Activated naive CD8-positive, alpha-beta T cell treated with anti-CD3 and anti-CD28 coated beads for 36 hours (primary cell): ENCODE measurements at places on chromosomes 1 and 21. TPM values are rescaled to one million over a fixed set of nuclear protein-coding genes. Genes with fewer than 3 reads are reported as not detected.

Gene BGLAP
- total RNA-seq = 1.6 TPM

Gene ALX3
- not detected for total RNA-seq

Gene GABRD
- not detected for total RNA-seq

Gene CDCA8
- 61.9 TPM for total RNA-seq

Gene NBPF19
- total RNA-seq = 9.6 TPM

Gene EXO1
- 94.8 TPM for total RNA-seq

DNA sequence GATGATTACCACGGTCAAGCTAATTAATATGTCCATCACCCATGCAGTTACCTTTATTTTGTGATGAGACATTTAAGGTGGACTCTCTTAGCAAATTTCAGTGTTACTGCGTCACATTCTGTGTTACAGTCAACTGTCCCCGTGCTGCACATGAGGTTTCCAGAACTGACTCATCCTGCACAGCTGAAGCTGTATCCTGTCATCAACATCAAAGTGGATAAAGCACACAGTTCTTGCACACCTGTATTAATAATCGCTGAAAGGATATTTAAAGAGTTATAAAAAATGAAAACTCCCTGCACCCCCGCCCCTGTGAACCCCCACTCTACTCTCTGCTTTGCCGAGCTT is 3.4 kb upstream of the KRTAP10-5 start:
- H3K4me3 ChIP-seq = no peak overlapping the region
- H3K4me1 ChIP-seq = peaks cover 11% of the 10 kb centered on the region
- DNase-seq = no peak
- H3K27me3 ChIP-seq = peaks cover 4% of the 10 kb centered on the region
- peaks cover 7% of the 10 kb centered on the region for H3K36me3 ChIP-seq

- no peaks in the 10 kb centered on the region for H3K4me1 ChIP-seq
- peaks cover 11% of the 10 kb centered on the region for H3K27me3 ChIP-seq
- no peaks in the 10 kb centered on the region for H3K36me3 ChIP-seq
- H3K27ac ChIP-seq = no peak overlapping the region
These were observed 56.3 kb upstream of the ADAMTS5 start for GRCh38 chr21:27023186-27023585.

DNA sequence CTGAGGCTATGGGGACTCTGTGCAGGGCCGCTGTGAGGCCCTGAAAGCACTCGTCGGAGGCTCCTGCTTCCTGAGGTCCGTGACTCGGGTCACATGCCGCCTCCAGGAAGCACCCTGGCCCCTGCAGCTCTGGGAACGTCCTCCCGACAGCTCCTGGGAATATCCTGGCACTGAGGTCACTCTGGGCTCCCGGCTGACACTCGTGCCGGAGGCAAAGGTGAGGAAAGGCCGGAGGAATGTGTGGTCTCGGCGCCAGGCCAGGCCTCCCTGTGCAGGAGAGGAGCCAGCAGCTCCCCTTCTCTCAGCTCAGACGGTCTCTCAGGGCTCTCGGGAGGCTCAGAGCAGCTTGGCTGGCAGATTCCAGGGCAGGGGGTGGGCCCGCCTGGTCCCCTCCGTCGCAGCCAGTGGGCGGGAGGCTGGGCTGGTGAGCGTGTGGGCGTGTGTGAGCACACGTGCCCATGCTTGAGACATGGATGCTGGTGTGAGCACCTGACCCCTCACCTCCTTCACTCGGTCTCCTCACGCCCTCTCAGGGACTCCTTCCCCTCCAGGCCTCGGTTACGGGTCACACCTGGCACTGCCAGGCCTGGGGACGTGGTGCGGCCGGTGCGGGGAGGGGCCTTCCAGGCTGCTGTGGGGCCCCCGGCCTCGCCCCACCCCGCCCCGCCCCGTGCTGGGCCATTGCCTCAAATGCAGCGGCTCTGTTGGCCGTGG is 5.5 kb upstream of the RNF223 start:
- peak overlapping the region; percentile 52 for H3K4me3 ChIP-seq
- peak; percentile 69 for DNase-seq

DNA sequence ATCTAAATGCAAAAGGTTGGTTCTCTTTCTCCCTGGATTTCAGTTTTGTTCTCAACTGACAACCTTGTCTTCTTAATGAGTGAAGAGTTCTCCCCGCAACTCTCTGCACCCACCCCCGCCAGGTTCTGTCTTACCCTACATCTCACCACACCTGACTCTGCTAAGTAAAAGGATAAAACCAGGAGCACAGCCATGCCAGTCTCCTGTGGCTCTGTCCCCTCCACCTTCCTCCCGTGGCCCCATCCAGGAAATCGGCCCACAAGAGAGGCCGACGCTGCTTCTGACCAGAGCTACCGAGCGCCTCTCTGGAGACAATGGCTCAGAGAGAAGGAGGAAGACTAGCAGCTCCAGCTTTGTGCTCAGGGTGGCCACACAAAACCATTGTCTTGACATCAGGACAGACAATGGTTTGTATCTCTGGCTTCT is 72.2 kb downstream of the PLEKHA6 start:
- no peak for DNase-seq
- H3K36me3 ChIP-seq = no peaks in the 10 kb centered on the region
- H3K27me3 ChIP-seq = peaks cover 2% of the 10 kb centered on the region
- H3K4me1 ChIP-seq = peaks cover 22% of the 10 kb centered on the region
- H3K4me3 ChIP-seq = no peak overlapping the region

GRCh38 chr21:34065027-34065426 is 8.4 kb upstream of the MRPS6 start:
- H3K36me3 ChIP-seq = no peaks in the 10 kb centered on the region
- no peaks in the 10 kb centered on the region for H3K27me3 ChIP-seq
- no peak overlapping the region for H3K27ac ChIP-seq
- no peak for DNase-seq
- peaks cover 3% of the 10 kb centered on the region for H3K4me1 ChIP-seq

DNA sequence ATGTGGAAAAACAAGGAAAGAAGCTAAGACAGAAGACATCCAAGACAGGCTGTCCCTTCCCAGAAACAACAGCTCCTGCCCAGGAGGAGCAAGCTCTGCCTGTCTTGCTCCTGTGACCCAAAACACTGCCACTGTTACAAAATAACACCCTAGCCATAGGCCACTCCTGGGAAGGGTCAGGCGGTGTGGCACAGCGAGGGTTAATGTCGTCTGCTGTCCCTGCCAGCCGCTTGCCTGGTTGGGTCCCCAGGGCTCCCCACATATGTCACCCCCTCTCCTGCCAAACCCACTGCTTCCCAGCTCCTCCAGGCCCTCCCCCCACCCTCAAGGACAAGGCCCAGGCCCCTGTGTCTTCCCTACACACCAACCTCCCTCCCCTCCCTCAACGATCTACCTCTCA is 3.9 kb upstream of the NHLH1 start:
- H3K36me3 ChIP-seq = peaks cover 7% of the 10 kb centered on the region
- no peak for DNase-seq
- H3K4me1 ChIP-seq = no peaks in the 10 kb centered on the region
- no peak overlapping the region for H3K4me3 ChIP-seq

DNA sequence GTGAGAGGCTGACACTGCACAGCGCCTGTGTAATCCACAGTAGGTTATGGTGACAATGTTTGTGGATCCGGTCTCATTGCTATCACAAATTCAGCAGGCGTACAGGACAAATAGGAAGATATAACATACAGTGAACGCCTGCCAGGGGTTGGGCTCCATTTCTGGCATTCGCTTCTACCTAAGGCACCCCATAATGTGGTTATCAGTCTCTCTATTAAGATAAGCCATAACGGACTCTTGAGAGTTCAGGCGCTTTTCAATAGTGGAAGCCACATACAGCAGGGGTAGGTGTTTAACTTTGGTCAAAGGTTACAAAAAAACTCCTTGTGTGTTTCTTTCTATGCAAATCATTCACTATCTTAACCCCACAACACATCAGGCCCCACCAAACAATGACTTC is 72.8 kb downstream of the SIPA1L2 start:
- no peaks in the 10 kb centered on the region for H3K27me3 ChIP-seq
- no peak for DNase-seq
- peaks cover 5% of the 10 kb centered on the region for H3K4me1 ChIP-seq
- H3K4me3 ChIP-seq = no peak overlapping the region
- no peaks in the 10 kb centered on the region for H3K36me3 ChIP-seq

DNA sequence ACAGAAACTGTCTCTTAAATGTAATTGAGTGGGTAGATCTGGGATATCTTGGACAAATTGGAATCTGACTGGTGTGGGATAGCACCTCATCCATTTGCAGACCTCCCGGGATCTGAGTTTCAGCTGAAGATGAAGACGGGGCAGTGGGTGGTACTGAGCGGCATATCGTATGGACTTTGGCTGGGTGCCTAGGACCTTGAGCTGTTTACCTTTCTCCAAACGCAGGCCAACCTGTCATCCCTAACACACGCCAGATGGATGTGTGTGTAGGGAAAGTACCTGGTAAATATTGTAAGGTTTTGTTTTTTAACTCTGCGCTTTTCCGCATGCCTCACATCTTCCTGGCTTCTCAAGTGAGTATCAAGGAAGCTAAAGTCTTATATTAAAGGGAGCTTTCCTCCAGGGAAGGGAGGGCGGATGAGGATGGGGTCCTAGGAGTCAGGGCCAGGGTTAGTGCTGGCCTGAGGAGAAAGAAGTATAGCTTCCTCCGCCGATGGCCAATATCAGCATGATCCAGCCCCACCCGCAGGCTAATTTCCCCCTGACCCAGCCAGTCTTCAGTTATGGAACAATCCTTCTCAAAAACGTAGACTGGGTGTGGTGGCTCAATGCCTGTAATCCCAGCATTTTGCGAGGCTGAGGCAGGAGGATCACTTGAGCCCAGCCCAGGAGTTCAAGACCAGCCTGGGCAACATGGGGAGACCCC is 26.2 kb downstream of the ATP8B2 start:
- no peak for DNase-seq
- H3K27ac ChIP-seq = no peak overlapping the region
- peaks cover 4% of the 10 kb centered on the region for H3K27me3 ChIP-seq
- H3K4me3 ChIP-seq = no peak overlapping the region
- H3K4me1 ChIP-seq = peaks cover 39% of the 10 kb centered on the region

- peaks cover 2% of the 10 kb centered on the region for H3K4me1 ChIP-seq
- H3K36me3 ChIP-seq = no peaks in the 10 kb centered on the region
- DNase-seq = no peak
- H3K27me3 ChIP-seq = peaks cover 38% of the 10 kb centered on the region
- H3K4me3 ChIP-seq = no peak overlapping the region
- H3K27ac ChIP-seq = no peak overlapping the region
These were observed 6.2 kb downstream of the MTARC2 start for GRCh38 chr1:220754212-220754917.

DNA sequence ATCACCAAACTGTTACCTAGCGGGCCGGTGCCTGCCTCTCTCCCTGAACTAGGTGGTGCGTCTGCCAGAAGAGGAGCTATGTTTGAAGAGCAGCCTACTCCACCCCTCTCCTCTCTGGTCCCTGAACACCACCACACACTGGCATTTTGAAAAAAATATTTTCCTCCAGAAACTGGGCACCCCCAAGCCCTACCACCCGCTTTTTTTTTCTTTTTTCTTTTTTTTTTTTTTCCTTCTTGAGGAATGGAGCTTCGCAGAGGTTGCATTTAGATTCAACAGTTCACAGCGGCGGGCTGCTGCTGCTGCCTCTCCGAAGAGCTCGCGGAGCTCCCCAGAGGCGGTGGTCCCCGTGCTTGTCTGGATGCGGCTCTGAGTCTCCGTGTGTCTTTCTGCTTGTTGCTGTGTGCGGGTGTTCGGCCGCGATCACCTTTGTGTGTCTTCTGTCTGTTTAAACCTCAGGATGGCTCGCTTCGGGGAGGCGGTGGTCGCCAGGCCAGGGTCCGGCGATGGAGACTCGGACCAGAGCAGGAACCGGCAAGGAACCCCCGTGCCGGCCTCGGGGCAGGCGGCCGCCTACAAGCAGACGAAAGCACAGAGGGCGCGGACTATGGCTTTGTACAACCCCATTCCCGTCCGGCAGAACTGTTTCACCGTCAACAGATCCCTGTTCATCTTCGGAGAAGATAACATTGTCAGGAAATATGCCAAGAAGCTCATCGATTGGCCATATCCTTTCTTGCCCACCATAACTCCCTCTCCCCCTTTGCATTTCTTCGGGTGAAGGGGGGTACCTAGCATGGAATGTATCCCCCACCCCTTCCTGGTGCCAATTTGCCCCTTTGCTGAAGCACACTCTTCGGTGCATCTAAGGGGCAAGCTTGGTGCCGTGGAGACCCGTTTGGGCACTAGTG is at the start of gene CACNA1E:
Gene CACNA1E, plus strand, starts transcription at position 233 of the 911 bp plus-strand sequence. Its CDS starts 228 bp downstream, at position 461.
- no peaks in the 10 kb centered on the region for H3K36me3 ChIP-seq
- H3K4me3 ChIP-seq = peak within 1 kb of the TSS; percentile 60
- peaks cover 8% of the 10 kb centered on the region for H3K4me1 ChIP-seq

DNA sequence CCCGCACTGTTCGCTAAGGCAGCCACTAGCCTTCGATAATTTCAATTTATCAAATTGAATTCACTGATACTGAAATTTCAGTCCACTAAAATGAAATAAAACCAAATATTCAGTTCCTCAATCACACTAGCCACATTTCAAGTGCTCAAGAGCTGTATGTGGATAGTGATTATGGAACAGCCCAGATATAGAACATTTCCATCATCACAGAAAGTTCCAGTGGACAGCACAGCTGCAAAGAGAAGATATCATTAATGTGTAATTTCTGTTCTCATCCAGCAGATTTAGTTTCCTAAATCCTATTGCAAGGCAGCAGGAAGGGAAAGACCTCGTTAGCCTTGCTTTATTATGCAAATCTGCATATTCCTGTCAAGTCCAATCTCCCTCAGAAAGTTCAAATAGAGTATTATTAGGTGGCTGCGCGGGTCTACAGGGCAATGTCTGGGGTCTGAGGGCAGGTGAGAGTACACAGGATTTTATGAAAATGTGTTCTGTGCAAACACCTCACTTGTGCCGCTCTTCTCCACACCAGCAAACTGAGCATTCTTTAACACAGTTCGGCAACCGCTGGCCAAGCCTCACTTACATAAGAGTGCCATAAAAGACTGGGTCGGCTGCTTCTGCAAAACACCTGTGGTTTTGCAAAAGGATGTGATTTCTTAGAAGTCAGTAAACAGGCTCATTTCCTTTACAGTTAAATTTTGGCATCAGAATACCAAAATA is 22.4 kb downstream of the CAPZB start:
- peaks cover 41% of the 10 kb centered on the region for H3K36me3 ChIP-seq
- H3K27ac ChIP-seq = peak overlapping the region; percentile 83
- H3K27me3 ChIP-seq = no peaks in the 10 kb centered on the region
- DNase-seq = peak; percentile 45
- peaks cover 84% of the 10 kb centered on the region for H3K4me1 ChIP-seq

- DNase-seq = no peak
- no peaks in the 10 kb centered on the region for H3K27me3 ChIP-seq
- H3K27ac ChIP-seq = no peak overlapping the region
- H3K36me3 ChIP-seq = no peaks in the 10 kb centered on the region
These were observed 127.5 kb upstream of the SOD1 start for GRCh38 chr21:31531967-31532366.

GRCh38 chr1:228990906-228991569 is 255.8 kb downstream of the RHOU start:
- no peaks in the 10 kb centered on the region for H3K36me3 ChIP-seq
- no peak for DNase-seq
- H3K27me3 ChIP-seq = no peaks in the 10 kb centered on the region
- H3K4me1 ChIP-seq = peaks cover 4% of the 10 kb centered on the region
- H3K4me3 ChIP-seq = no peak overlapping the region
- H3K27ac ChIP-seq = no peak overlapping the region

- H3K4me1 ChIP-seq = no peaks in the 10 kb centered on the region
- H3K4me3 ChIP-seq = no peak overlapping the region
- no peaks in the 10 kb centered on the region for H3K36me3 ChIP-seq
- DNase-seq = no peak
- no peaks in the 10 kb centered on the region for H3K27me3 ChIP-seq
These were observed 248.1 kb upstream of the C1orf105 start for GRCh38 chr1:172172352-172172831.

- no peaks in the 10 kb centered on the region for H3K4me1 ChIP-seq
- H3K27me3 ChIP-seq = peaks cover 4% of the 10 kb centered on the region
- DNase-seq = no peak
These were observed 111.1 kb upstream of the COL6A1 start for GRCh38 chr21:45870421-45870820.
